ENCODE measurements at places on chromosomes 1 and 21. TPM values are rescaled to one million over a fixed set of nuclear protein-coding genes. Genes with fewer than 3 reads are reported as not detected.

DNA sequence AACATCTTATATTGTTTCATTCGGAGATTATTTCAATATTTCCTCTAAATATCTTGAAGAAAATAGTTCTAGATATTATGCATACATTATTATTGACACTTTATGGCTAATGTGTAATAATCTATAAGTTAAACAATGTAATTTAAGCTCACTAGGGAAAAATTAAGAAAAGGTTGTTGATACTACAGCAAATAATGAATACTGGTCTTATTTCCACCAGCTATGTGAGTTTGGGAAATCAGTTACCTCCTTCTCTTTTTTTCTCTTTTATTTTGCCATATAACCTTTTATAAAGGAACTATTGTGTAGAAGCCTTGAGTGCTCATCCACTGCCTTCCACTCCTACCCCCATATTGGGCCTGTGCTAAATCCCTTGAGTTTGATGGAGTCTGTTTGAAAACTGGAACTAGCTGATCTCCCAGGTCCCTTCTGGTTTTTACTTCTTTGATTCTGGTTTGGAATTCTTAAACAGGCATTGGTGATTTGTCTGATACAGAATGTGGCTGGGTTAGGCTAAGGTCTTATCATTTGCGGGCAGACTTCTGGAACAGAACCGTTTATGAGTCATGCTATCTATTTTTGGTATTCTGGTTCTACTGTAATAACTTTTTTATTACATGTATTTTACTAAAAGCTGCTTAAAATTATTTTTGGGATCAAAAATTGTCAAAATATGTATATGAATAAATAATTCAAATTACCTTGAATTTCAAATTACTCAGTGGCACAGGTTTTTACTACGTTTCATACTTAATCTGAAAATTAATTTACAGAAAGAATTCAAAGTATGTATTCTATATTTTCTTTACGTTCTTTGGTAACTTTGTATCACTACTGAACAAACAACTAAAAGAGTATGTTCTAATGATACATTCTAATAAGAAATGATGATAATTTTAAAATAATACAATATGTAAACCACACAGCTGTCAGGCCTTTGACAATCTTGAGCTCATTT lies 5.0 kb upstream of the CDC14A start:
- no peak for DNase-seq

JAM2 gene
- total RNA-seq = 19.6 TPM

- DNase-seq = no peak
These were observed 95.1 kb downstream of the BARHL2 start for GRCh38 chr1:90621986-90622385.

DNA sequence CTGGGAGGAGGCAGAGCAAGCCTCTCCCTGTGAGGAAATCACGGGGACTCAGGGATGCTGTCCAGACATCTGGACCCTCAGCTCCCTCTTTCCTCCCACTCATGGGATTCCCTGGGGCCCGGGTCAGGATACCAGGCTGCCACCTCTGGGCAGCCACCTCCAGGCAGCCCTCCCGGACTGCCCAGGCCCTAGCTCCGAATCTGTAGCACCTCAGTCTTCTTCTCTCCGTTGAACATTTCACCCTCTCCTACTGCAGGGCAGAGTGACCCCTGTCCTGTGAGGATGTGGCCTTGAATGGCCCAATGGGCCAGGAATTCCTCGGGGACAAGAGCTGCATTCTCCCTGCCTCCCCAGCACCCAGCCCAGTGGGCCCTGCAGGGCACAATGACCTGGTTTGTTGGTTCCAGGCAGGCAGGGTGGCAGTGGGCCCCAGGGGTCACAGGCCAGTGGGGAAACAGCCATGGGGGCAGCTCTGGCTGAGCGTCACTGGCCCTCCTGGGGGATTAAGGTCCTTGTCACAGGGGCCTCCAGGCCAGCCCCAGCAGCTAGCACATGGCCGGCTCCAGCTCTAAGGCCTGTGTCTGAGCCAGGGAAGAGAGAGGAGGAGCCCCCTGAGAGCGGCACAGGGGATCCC lies 9.5 kb upstream of the TTC34 start:
- DNase-seq = no peak

GRCh38 chr1:5856246-5856815 lies 135.9 kb downstream of the NPHP4 start:
- DNase-seq = no peak

MSH4 gene
- total RNA-seq = 0.71 TPM

DNA sequence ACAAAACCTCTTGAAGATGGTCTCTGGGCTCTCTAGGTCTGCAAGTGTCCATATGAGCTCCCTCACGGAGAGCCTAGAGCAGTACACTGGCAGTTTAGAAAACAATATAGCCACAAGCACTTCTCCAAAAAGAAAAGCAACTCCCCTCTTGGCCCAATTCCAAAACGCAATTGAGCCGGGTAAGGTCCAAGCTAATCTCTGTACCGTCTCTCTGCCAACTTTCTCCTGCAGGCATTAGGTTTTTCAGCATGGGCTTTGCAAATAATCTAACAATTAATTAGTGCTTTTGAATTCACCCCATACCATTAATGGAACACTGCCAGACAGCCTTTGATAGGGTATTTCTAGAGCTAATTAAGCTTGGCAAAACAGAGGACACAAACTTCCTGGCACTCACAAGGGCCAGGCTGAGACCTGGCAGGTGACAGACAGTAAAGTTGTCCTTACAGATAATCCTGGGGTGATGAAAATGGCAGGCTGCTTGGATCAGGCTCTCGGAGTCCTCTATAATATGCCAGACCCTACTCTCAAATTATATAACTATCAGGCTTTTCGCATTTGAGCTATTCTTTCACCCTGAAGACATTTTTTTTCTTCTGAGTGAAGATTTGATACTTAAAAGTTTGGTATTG lies 39.8 kb downstream of the TGFBR3 start:
- DNase-seq = peak; percentile 77

DNA sequence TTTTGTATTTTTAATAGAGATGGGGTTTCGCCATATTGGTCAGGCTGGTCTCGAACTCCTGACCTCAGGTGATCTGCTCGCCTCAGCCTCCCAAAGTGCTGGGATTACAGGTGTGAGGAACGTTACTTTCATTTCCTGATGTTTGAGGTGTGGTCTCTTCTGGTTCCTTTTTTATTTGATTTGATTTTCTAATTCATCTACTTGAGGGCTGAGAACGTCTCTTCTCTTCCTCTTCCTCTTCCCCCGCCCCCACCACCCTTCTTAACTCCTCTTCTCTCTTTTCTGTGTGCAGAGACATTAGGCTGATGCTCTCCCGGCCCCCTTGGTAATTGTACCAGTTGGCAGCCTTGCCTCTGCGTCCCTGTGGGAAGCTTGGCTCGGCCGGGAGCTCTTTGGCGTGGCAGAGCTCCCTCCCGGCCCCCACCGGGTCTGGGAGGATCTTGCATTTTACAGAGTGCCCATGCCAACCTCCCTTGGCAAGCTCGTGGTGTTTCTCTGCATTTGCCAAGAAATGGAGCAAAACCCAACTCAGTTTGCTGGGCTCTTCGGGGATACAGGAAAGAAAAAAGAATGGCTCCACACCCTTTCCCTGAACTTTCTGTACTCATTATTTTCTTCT lies 19.9 kb downstream of the CRYAA start:
- peak; percentile 86 for DNase-seq
